Stimulated activated CD4-positive, alpha-beta T cell treated with anti-CD3 and anti-CD28 coated beads, Interleukin-1b, Interleukin-23, amount 100 ng/mL, for 4 hours (primary cell): ENCODE measurements at places on chromosomes 1 and 21.

- DNase-seq = no peak
Observed at GRCh38 chr1:245843101-245843500, 664.0 kb downstream of the SMYD3 start.

DNA sequence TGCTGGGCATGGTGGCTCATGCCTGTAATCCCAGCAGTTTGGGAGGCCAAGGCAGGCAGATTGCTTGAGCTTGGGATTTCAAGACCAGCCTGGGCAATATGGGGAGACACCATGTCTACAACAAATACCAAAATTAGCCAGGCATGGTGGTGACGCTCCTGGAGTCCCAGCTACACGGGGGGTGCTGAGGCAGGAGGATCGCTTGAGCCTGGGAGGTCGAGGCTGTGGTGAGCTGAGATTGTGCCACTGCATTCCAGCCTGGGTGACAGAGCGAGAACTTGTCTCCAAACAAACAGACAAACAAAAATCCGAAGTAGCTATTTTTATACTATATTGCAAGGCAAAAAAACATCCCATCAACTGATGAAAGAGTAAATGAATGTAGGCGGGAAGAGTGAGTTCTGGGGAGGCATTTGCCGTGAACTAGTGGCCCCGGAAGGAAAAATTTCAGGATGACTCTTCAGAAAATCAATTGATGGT is 40.6 kb downstream of the NCMAP start:
- no peak for DNase-seq

GRCh38 chr1:219045246-219045645 is 128.4 kb upstream of the LYPLAL1 start:
- DNase-seq = no peak

GRCh38 chr1:82446955-82447354 is 646.2 kb downstream of the ADGRL2 start:
- DNase-seq = no peak

DNA sequence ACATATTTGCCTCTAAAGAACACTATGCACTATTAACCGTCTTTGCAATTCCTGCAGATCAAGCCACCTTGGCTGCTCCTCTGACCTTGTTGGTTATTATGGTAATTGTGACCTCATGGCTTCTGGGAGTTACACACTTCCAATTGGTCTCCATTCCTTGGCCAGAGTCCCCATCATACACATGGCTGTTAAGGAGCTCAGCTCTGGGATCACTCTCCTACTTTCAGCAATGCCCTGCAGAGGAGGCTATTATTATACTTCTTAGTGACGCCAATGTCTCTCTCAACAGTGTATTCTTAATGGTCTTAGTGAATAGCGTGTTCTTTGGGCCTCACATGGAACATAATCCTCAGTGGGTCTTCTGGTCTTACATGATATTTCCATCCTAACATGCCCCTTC is 10.0 kb upstream of the JAK1 start:
- no peak for DNase-seq

DNA sequence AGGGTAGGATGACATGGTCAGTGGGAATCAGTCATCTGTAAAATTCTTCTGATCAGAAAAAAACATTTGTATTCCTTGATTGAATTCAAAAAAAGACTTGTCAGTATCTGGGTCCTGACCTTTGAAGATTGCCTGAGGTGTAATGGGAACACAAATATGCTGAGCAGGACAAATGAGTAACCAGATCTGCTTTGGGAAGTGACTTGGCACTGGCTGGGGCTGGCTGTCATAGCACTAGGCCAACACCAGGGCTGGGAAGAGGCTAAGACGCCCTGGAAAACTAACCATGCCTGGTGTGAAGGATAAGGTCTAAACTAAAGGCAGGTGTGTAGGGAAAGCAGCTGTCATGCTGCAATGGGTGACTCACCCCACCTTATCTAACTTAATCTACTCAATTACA is 452.9 kb upstream of the BEND5 start:
- DNase-seq = no peak

- no peak for DNase-seq
Observed at GRCh38 chr1:230693221-230693620, 20.7 kb downstream of the AGT start.

- no peak for DNase-seq
Observed at GRCh38 chr1:35280006-35280405, 11.5 kb downstream of the ZMYM4 start.

DNA sequence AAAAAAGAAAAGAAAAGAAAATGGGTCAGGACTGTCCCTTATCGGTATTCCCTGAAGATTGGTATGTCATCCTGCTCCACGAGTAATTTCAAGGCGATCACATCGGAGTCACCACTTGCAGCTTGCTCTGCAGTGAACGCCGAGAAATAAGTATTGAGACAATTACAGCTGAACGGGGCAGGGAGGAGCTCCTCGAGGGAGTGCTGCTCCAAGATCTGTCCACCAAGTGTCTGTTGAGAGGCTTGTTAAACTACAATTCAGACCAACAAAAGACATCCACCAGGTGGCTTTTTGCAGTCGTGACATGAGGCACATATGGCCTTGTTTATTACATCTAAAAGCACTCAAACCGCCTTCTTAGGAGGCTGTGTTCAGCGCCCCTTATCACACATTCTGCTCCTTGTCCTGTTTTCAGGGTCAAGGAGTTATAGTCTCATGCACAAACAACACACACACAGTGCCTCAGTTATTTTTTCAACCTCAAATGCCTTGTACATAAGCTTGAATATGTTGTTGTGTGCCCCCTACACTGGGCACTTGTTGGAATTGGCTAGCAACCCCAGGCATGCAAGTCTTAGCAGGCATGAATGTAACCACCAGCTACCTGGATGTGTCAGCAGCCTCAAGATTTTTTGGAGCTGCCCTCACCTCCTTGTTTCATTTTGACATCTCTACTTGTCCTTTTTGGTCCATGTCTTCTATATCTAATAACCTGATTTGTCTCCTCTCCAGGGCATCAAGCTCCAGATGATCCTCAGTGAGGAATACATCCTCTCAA is 13.0 kb upstream of the CD48 start:
- no peak for DNase-seq

GRCh38 chr1:203128431-203128715 is 847 bp downstream of the ADORA1 start:
- DNase-seq = no peak

DNA sequence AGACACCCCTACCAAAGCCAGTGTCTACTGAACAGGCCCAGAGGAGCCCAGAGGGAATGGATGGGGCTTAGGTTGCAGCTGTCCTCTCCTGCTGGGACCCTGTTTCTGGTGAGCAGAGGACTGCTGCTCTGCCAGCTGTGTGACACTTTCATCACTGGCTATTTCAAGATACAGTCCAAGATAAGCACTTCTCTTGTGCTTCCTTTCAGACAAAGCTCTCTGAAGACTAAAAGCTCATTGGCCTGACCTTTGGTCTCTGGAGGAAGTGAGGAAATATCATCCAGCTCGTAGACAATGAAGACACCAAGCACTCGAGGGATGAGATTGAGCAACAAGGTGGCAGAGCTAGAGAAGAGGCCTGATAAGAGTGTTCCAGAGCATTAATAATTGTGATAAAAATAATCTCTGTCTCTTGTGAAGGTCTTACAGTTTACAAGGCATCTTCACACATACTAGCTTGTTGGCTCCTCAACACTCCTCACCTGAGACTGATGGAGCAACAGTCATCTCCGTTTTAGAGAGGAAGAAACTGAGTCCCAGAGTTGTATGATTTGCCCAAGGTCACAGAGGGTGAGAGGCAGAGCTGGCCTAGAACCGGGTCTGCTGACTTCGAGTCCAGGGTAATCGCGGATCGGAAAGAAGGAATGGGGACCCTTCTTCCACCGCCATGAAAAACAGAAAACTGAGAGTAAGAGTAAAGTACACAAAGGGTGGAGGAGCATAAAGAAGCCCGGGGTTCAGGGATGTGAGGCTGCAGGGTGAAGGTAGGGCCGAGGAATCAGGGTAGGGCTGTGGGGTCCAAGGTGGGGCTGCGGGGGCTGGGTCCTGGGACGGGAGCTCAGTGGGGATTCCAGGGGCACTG is 666 bp downstream of the PAFAH2 start:
- DNase-seq = no peak

GRCh38 chr1:247646867-247647266 is 32.7 kb downstream of the OR13G1 start:
- DNase-seq = no peak

DNA sequence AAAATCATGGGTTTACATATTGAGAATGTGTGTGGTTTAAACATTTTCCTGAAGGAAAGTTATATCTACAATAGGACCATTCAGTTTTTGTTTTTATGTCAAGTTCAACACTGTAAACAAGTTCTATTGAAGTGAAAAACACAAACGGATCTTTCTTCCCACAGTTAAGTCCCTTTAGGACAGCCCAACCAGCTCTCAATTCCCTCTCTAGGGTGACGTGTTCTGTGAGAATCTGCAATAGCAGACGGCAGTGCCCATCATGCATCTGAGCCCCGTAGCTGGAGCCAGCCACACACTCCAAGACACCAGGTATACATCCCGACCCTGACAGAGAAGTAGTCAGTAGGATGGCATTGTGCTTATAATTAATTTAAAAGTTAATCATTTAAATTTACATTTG is 26.3 kb upstream of the IVNS1ABP start:
- DNase-seq = no peak

- no peak for DNase-seq
Observed at GRCh38 chr1:98054786-98055185, 134.0 kb upstream of the DPYD start.

- DNase-seq = no peak
Observed at GRCh38 chr21:40788635-40789034, 58.3 kb downstream of the DSCAM start.

DNA sequence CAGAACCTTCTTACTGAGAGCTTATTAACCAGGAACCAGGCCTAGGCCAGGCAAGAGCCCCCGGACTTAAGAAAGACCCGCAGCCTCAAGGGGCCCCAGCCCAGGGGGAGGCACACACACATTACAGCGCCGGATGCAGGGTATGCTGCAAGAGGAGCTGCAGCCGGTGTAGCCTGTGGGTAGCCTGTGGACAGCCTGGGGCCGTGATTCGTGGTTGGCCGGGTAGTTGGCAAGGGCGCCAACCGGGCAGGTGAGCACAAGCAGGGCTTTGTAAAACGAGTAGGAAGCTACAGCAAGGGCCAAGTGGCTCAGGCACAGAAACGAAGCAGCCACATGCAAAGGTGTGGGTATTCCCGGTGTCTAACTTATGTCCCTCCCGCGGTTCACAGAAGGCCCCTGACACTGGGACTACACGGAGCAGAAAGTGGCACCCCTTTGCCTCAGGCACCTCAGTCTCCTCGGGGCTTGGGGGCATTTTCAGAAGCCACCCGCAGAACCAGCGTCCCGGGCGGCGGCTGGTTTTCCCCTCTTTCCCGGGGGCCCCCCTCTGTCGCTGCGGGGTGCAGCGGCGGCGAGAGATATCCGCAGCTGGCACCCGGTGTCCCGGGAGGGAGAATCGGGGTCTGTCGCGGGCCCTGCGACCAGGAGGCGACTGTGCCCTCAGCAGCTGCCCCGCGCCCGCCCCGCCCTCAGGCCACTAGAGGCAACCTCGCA is 40.8 kb downstream of the KIAA1614 start:
- no peak for DNase-seq

DNA sequence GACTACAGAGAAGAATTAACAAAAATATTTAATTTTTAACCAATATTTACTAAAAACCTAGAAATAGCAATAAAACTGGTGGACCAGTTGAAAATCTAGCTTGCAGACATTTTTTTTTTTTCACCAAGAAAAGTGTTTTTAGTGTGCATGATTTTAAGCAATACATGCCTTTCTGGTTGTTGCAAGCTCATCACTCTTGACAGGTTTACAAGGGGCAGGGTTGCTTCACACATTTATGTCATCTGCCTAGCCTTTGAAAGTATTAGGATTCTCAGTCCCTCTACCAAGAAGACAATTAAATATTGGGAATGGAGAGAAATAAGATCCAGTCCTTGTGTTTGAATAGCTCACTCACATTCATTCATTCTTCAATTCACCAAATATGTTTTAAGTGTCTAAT is 53.8 kb upstream of the LYPLAL1 start:
- DNase-seq = no peak

GRCh38 chr1:155035936-155036335 is 2.3 kb downstream of the DCST1 start:
- DNase-seq = no peak

- no peak for DNase-seq
Observed at GRCh38 chr1:3907031-3907534, 7.0 kb upstream of the C1orf174 start.

- no peak for DNase-seq
Observed at GRCh38 chr1:48676376-48676775, 100.3 kb downstream of the BEND5 start.

GRCh38 chr1:19066874-19067181 is 110.4 kb upstream of the IFFO2 start:
- no peak for DNase-seq

DNA sequence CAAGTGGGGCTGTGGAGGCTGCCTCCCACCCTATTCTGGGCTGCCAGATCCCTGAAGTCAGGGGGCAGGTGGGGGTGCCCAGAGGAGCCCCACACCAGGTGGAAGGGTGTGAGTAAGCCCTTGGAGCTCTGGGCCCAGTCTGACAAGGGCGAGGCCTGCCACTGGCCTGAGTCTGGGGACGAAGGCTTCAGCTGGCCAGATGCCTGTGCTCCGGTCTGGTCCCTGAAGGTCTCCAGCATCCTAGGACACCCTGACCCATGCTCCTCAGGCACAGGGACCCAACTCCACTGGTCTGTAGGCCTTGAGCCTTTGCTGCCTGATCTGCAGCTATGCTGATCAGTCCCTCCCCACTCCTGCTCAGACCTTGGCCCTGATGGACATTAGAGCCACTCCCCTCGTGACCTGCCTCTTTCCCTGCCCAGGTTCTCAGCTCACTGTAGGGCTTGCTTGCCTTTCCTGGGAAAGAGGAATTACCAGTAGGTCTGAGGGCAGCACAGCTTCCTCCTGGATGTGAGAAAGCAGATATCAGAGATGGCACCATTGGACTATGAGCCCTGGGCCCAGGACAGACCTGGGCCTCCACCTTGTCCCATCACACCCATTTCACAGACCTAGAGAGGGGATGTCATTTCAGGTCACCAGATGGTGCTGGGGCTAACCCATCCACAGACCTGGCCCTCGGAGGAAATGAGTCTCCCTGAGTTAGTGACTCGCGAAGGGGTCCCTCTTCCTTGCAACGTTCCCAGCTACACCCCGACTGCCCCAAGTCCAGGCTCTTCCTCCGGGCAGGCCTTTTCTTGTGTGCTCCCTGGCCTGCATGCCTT is 32.8 kb upstream of the CSF3R start:
- no peak for DNase-seq

DNA sequence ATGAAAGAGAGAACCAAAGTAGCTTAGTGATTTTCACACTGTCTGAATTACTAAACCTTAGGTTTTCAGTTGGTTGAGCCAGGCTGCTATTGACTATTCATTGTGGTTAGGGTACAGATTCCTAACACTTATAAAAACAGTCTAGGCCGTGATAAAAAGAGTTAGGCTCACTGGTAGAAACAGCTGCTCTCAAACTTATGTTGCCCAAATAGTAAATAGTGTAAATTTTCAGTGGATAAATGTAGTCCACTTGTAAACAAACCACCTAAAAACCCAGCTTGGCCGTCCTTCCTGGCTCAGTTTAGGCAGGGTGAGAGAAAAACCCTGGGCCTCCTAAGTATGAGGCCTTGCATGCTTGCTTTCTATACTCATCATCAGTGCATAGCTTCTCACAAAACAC is 34.9 kb downstream of the ARID1A start:
- no peak for DNase-seq

DNA sequence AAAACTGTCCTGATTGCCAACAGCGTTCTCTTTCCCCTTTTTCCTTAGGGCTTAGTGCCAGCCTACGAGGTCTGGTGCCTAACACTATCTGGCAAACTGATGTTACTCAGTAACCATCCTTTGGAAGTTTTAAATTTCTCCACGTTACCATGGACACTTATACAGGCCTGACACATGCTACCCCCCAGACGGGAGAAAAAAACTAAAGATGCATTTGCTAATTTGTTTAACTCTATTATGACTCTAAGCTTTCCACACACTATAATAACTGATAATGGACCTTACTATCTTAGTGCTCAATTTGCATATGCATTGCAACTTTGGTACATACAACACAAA is 36.8 kb downstream of the CLCA1 start:
- no peak for DNase-seq
